ENCODE measurements at places on chromosomes 1 and 21.

DNA sequence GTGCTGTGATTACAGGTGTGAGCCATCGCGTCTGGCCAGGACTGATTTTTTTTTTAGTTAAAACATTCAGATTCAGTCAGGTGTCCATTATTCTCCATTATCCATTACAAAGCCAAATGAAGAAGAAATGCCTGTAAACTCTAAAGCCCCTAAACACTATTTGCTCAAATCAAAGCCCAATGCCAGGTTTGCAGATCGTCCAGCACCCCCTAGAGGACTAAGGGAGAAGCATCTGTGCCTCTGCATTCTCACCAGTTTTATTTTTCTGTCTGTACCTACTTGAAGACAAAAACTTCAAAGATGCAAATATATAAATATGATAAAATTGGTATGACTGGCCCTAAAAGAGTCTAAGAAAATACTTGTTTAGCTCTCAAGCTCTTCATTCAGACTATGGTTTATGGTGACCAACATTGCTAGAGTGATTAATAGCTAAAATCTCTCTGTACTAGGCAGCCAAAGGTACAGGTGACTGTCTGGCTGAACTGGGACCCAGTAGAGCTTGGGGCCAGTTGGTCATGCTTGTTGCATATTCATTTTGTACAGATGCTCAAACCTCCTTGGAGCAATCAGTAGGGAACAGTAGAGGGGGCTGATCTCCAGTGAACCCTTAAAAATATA, 138.4 kb downstream of the SYT2 start:
- no peak for DNase-seq

DNA sequence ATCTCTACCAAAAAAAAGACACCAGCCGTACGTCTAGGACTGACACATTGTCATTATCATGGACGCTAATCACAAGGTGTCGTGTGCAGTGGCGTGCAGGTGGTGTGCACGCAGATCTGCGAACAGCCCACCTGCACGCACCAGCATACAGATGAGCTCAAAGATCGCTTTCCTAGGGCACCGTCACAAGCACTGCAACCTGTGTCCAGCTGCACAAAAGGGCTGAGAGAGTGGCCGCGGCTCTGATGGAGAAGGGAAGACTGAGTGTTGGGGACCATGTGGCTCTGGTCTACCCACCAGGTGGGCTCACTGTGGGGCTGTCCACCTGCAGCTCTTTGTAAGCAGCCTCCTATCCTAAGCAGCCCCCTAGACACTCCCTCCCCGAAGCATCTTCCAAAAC, 50.9 kb downstream of the S100B start:
- DNase-seq, result no peak

DNA sequence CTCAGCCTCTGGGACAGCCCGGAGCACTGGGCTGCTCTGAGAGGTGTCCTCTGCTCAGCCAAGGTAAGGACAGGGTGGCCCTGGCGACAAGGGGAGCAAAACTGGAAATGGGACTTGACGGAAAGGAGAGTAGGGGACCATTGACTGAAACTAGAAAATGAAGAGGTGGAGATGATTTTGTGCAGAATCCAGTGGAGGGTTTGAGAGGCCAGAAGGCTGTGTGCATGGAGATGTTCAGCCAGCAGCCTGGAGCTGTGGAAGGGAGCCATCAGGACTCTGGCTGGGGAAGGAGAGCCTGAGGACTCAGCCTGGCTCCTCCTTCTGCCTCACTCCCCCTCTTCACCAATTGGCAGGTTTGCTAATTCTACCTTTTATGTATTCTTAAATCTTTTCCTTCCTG, 114.2 kb downstream of the EDEM3 start:
- DNase-seq, result no peak

DNA sequence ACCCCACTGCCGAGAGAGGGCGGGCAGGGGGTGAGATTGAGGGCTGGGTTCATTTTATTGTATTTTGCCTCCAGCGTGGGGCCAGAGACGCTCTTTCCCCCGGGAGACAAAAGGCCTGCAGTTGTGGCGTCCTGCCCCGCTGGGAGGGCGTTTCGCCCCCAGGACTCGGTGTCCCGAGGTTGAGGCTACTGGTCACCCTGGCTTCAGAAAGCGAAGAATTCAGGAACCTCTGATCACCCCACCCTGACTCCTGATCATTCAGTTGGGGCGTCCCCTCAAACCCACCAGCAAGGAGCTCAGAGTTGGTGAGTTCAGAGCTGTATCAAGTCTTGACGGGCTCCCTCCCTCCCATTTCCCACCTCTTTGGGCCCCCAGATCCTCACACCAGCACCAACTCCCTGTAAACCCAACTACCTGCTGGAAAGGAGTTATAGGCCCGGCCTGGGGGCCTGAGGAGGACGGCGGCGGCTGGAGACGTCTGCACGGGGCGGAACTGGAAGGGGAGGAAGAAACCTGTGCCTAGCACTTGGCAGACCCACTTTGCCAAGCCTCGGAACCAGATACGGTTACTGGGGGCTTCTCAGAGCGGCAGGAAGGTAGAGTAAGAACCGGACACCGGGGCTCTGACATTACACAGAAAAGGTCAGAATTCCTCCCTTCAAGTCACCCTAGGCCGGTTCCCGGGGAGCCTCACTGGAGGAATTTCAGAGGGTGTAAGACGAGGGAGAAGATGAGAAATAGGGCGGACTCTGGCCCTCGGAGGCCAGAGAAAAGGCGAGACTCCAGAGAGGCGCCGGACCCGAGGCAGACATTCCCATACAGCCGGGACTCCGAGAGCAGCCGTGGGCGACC, 761 bp upstream of the PAX7 start:
- no peak for DNase-seq

DNA sequence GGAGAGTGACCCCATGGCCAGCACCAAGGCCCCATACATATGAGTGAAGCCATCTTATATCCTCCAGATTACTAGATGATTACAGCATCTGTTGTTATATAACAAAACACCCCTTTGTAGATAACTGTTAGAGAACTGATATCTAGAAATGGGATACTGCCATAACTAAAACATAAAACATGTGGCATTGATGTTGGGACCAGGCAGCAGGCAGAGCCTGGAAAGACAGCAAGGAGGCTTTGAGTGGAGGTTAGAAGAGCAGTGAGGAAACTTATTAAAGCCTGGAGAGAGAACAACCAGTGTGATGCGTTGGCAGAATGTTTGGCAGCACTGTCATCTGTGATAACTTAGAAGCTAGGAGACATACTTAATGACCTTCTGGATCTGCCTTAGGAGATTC, 5.5 kb upstream of the ZMYM6 start:
- no peak for DNase-seq

DNA sequence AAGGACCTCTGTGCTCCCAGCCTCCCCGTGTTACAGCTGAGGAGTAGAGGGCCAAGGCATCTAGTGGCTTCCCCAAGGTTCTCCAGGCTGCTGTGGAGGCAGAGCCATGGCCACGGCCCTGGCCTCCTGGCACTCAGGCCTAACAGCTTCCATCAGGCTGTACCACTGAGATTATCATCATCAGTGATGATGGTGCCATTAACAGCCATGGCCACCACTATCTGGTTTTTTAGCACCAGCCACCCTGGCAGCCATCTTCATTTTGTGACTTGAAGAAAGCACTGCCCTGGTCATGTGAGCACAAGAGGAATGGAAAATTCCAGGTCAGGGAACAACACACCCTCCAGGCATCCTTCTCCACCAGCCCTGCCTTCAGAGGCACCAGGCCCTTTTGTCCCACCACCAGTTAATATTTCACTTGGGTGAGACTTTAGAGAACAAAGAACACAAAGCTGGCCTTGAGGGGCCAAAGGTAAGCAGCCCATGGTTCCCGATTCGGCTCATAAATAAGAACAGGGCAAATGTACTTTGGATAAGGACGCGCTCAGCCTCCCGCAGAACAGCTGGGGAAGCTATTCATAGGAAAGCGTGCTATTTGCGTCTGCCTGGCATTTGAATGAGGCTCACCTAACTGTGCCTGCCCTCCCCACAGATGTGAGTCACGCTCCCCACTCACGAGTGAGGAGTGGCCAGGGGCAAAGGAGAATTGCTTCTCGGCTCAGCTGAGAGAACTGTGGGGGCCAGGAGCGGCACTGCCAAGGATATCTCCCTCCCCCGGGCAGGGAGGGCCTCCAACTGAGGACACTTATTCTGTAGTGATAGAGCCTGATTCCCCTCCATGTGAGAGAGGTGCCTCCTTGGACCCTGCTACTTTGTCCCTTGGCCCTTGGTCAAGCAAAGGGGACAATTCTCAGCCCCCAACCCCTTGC, 95.6 kb downstream of the CD58 start:
- no peak for DNase-seq

- peak; percentile 71 for DNase-seq
Observed at GRCh38 chr1:84412316-84412942, 14.1 kb downstream of the DNASE2B start.

GRCh38 chr1:226310637-226311195, 1.8 kb upstream of the LIN9 start:
- DNase-seq, result no peak

DNA sequence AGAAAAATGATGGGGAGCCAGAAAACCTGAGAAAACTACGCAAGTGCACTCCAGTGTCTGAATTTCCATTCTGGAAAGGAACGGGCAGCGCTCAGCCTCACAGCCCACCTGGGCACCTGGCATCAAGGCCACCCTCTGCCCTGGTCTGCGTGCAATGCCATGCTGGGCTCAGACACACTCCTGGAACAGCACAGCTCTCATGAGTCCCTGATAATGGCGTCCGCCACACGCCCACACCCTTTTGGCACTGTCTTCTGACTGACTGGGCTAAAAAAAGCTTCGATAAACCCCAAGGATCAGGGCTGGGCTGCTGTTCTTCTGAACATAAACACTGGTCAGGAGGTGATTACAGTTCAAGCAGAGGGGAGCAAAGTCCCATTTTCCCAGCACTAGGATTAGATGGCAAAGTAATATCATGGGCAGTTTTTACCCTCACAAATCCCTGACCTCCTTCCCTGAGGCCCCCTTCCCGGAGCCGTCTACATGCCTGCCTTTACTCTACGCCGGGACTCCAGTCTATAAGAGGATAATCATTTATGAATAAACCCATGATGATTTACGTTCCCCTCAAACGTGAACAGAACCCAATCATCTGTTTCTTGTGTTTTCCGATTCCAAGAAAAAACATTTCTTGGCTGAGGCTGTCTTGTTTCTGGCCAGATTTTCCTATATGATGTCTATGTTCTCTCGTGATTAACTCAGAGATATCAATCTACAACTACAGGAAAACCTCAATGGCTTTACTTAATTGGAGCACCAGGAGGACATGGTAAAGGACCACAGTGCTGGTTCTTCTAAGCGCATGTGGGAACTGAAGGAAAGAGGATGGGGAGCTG, 22.6 kb downstream of the RCAN1 start:
- DNase-seq, result no peak

- DNase-seq, result peak; percentile 44
Observed at GRCh38 chr1:174743654-174744561, 255.8 kb upstream of the CACYBP start.

All from fibroblast of skin of scalp (primary cell).